WTC11 (cell line): ENCODE measurements at places on chromosomes 16 and 17. TPM values are rescaled to one million over a fixed set of nuclear protein-coding genes. Genes with fewer than 3 reads are reported as not detected.

RILP gene
- 10.2 to 13.8 TPM (median 11.7 TPM) in 3 replicates for total RNA-seq

- no peak overlapping the region for H3K27ac ChIP-seq
- H3K4me1 ChIP-seq, result no peaks in the 10 kb centered on the region
- H3K4me3 ChIP-seq, result no peak overlapping the region
- no peaks in the 10 kb centered on the region for H3K36me3 ChIP-seq
- no peaks in the 10 kb centered on the region; the same call in 1 of the 2 replicates for H3K27me3 ChIP-seq
These were observed 4.3 kb upstream of the SGF29 start for GRCh38 chr16:28549301-28549899.

DNA sequence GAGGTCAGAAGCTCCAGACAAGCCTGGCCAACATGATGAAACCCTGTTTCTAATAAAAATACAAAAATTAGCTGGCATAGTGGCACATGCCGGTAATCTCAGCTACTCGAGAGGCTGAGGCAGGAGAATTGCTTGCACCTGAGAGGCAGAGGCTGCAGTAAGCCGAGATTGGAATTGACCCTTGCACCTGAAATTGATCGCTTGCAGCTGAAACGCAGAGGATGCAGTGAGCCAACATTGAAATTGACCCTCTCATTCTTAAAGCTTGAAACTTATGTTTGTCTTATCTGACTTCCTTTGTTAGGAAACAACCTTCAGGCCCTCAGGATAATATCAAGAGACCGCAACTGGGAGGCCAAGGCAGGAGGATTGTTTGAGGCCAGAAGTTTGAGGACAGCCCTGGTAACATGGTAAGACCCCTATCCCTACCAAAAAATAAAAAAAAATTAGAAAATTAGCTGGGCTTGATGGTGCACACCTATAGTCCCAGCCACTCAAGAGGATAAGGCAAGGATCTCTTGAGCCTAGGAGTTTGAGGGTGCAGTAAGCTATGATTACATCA is 376.6 kb upstream of the XYLT1 start:
- H3K27me3 ChIP-seq, result no peaks in the 10 kb centered on the region
- H3K4me3 ChIP-seq, result no peak overlapping the region
- no peak overlapping the region for H3K27ac ChIP-seq

DNA sequence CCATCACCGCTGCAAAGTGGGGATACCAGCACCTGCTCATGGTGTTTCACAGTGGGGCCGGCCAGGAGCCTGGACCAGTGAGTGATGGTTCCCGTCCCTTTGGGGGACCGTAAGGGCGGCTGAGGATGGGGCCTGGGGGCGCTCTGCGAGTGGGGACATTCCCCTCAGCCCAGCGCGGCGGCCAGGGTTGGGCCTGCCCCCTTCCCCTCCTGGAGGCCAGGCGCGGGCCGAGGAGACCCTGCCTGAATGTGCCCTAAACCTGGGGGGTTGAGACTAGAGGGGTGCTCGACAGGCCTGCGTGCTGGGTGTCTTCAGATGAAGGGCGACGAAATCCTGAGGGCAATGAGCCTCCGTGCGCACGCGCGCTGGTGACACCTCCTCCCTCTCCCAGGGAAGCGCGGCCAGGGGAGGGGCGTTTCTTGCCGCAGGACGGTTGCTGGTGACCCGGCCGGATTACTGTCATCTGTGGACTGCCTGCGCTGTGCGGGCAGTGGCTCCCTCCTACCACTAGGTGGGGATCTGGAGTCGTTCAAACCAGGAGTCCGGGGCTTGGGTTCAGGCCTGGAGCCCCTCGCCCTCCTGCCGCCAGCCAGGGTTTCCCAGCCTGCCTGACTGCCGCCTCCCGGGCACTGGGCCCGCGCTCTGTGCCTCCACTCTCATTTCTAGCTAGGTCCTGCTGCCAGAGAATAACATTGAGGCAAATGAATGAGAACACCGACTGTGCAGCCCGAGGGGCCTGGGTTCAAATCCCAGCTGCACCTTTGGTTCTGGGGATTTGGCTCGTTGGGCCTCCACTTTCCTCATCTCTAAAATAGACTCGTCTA is 17.1 kb downstream of the TBX2 start:
- H3K27ac ChIP-seq, result no peak overlapping the region
- H3K4me3 ChIP-seq, result peak overlapping the region; percentile 54
- H3K36me3 ChIP-seq, result no peaks in the 10 kb centered on the region
- peak; percentile 96 for DNase-seq
- H3K4me1 ChIP-seq, result peaks cover 10% of the 10 kb centered on the region

DNA sequence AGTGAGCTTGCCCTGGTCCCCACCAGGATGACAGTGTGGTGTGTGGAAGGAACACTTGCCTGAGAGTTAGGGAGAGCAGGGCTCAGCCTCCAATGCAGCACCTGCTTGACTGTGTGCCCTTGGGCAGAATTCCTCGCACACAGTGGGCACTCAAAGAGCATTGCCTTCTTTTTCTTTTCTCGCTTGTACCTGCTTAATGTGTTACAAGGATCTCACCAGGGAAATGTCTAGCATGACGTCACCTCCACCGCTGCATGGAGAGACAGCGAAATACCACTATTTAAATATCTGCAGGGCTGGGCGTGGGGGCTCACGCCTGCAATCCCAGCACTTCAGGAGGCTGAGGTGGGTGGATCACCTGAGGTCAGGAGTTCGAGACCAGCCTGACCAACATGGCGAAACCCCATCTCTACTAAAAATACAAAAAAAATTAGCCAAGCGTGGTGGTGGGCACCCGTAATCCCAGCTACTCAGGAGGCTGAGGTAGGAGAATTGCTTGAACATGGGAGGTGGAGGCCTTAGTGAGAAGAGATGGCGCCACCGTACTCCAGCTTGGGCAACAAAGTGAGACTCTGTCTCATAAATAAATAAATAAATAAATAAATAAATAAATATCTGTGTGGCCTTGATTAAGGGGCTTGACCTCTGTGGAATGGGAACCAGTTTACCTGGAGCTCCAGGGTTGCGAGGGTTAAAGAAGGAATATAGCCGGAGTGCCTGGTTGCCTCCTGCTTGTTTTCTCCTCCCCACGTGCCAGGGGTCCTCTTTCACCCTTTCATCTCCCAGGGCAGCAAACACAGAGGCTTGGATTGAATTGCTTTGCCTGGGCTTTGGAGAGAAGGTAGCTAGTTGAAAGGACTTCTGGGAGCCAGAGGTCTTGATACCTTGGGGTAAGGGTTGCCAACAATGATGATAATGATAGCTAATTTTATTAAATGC is 16.3 kb downstream of the SNX29 start:
- H3K27me3 ChIP-seq, result no peaks in the 10 kb centered on the region
- no peaks in the 10 kb centered on the region for H3K36me3 ChIP-seq
- H3K4me3 ChIP-seq, result no peak overlapping the region
- no peak for DNase-seq
- peaks cover 10% of the 10 kb centered on the region; the same call in 1 of the 2 replicates for H3K4me1 ChIP-seq

DNA sequence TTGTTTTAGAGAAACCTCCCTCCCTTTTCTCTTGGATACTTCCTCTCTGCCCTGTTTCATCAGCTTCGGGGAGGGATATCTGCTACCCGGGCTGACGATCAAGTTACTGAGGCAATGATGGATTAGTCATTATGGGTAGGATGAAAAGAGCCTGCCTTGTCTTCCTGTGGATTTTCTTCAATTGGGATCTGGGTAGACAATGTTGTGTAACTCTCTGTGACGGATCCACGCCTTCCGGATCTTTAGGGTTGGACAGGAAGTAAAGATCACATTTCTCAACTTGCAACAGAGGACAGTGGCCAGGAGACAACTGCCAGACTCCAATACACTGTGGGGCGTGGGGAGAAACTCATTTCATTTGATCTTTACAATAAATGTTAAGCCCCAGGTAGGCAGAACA is 11.3 kb upstream of the CHST6 start:
- H3K36me3 ChIP-seq, result no peaks in the 10 kb centered on the region
- no peak overlapping the region for H3K4me3 ChIP-seq
- H3K4me1 ChIP-seq, result no peaks in the 10 kb centered on the region
- no peaks in the 10 kb centered on the region; the same call in 1 of the 2 replicates for H3K27me3 ChIP-seq
- H3K27ac ChIP-seq, result no peak overlapping the region

CBFA2T3 gene
- total RNA-seq, result 1.9 to 2.8 TPM (median 2.6 TPM) in 3 replicates

- H3K27ac ChIP-seq, result no peak overlapping the region
- H3K4me3 ChIP-seq, result no peak overlapping the region
- no peak for DNase-seq
- H3K36me3 ChIP-seq, result no peaks in the 10 kb centered on the region
- peaks cover 38% of the 10 kb centered on the region for H3K27me3 ChIP-seq
- H3K4me1 ChIP-seq, result peaks cover 8% of the 10 kb centered on the region
These were observed 3.9 kb downstream of the ABAT start for GRCh38 chr16:8678068-8678927.

DNAH3 gene
- 0.57 to 1.2 TPM (median 1.1 TPM) in 3 replicates for total RNA-seq

HS3ST2 gene
- total RNA-seq, result 0.32 to 0.61 TPM (median 0.37 TPM) in 3 replicates

DNA sequence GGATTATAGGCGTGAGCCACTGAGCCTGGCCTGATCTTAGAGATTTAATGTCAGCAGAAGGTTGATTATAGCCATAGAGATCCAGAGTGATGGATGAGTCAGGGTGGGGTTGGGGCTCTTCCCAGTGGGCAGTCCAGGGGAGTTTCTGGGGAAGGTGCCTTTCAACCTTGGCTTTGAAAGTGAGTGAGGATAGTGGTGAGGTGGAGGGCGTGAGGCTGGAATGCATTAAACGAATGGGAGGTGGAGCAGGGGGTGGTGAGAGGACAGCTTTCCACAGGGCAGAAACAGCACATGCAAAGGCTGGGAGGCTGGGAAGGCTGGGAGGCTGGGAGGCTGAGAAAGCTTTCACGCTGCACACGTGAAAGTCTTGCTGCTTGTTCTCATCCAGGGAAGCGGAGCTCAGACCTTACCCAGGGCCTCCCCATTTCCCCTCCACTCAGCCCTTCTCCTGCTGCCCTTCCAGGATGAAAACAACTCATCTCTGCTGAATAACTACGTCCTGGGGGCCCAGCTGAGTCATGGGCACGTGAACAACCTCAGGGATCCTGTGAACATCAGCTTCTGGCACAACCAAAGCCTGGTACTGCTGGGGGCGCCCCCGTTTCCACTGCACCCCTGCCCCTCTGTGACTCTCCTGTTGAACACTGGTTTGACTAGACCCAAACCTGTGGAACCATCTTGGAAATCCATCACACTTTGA is 22.3 kb downstream of the ADGRG5 start:
- H3K27me3 ChIP-seq, result peaks cover 21% of the 10 kb centered on the region
- DNase-seq, result no peak
- no peak overlapping the region for H3K27ac ChIP-seq
- H3K36me3 ChIP-seq, result peaks cover 33% of the 10 kb centered on the region
- no peak overlapping the region for H3K4me3 ChIP-seq

MT3 gene
- 0.71 to 1.2 TPM (median 0.77 TPM) in 3 replicates for total RNA-seq

- no peak for DNase-seq
- H3K4me1 ChIP-seq, result no peaks in the 10 kb centered on the region
- H3K27ac ChIP-seq, result no peak overlapping the region
These were observed 35.1 kb downstream of the GLP2R start for GRCh38 chr17:9860851-9861250.

- DNase-seq, result no peak
- no peak overlapping the region for H3K27ac ChIP-seq
- no peak overlapping the region for H3K4me3 ChIP-seq
- H3K4me1 ChIP-seq, result peaks cover 12% of the 10 kb centered on the region
These were observed 82.5 kb downstream of the PCTP start for GRCh38 chr17:55833306-55833705.

GRCh38 chr16:88498576-88499208 is 45.6 kb downstream of the ZFPM1 start:
- no peaks in the 10 kb centered on the region for H3K27me3 ChIP-seq
- H3K27ac ChIP-seq, result 0 out of 2 replicates have a peak overlapping the region, but pooled peaks have one; percentile 41
- no peaks in the 10 kb centered on the region for H3K36me3 ChIP-seq
- H3K4me1 ChIP-seq, result no peaks in the 10 kb centered on the region

- H3K4me1 ChIP-seq, result peaks cover 19% of the 10 kb centered on the region
- H3K36me3 ChIP-seq, result no peaks in the 10 kb centered on the region
- peak within 1 kb of the TSS; percentile 71 for H3K4me3 ChIP-seq
- H3K27ac ChIP-seq, result no peak within 1 kb of the TSS
- H3K27me3 ChIP-seq, result peaks cover 84% of the 10 kb centered on the region
These were observed at the start of gene ST6GALNAC2 for GRCh38 chr17:76585649-76586593. Gene ST6GALNAC2 (minus strand): TSS chr17:76585860. CDS start chr17:76585808, 52 bp downstream.

HAS3 gene
- total RNA-seq, result 54.4 to 66.9 TPM (median 56.0 TPM) in 3 replicates
